Stimulated activated CD4-positive, alpha-beta T cell treated with anti-CD3 and anti-CD28 coated beads, Interleukin-1b, Interleukin-23, amount 100 ng/mL, for 1 hour (primary cell): ENCODE measurements at places on chromosomes 7 and 10.

DNA sequence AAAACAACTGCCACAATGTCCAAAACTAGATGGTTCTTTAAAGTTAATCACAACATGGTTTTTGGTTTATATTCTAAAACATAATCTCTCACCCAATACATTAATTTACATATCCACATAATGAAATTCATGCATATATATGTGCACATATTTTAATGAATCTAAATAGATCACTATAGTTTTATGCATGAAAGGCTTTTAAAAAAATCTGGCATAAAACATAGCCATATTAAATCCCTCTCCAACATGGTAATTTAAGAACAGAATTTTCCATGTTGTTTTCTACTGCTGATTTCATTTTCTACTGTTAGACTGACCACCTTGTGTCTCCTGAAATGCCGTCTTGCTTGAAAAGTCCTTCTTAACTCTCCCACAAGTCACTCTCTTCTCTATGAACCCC is 196.1 kb upstream of the AOAH start:
- no peak for DNase-seq

DNA sequence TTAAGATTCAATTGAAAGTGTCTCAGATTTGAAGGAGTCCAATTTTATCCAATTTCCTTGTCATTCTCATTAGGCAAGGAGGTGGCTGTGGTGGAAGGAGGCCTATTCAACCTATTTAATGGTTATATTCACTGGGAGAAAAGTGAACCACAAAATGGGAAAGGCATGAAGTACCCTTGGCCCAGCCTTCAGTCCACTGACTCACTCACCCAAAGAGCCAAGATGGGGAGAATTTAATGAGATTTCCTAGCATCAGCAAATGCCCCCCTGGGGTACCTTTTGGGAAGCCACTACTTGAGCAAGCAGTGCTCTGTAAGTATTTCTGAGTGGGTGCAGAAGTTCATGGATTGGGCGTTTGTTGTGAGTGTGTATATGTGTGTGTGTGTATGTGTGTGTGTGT is 144.1 kb downstream of the NRP1 start:
- no peak for DNase-seq

- DNase-seq, result no peak
Observed at GRCh38 chr7:39565538-39565937, 666 bp upstream of the YAE1 start.

DNA sequence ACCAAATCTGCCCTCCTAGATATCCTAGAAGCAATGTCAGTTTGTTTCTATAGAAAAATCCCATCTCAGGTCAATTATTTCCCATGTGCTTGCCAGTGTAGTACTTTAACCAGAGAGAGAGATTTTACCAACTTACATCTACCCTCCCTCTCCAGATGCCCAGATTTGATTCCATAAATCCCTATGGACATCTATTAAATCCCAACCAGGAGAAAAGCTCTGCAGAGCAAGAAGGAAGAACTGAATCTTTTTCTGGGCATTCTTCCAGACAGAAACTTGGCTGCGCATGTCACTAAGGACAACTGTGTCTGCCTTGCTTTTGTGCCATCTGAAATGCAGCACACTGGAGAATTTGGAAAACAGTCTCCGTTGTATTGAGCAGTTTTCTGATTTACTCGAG is 597.6 kb downstream of the SORCS1 start:
- DNase-seq, result no peak

DNA sequence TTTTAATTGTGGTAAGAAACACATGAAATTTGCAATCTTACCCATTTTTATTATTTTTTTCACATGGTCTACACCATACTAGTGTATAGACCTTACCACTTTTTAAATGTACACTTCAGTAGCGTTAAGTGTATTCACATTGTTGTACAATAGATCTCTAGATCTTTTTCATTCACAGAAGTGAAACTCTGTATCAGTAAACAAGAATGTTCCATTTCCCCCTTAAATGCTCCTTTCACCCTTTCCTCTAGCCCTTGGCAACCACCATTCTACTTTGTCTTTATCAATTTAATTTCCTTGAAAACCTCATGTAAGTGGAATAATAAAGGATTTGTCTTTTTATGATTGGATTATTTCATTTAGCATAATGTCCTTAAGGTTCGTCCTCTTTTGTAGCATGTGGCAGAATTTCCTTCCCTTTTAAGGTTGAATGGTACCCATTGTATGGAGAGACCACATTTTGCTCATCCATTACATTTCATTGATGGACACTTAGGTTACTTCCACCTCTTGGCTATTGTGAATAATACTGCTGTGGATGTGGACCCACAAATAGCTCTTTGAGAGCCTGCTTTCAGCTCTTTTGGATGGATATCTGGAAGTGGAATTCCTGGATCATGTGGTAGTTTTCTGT is 45.7 kb downstream of the SNX10 start:
- DNase-seq, result no peak
